T-helper 1 cell treated with Interleukin-12 subunit alpha and Interleukin-12 subunit beta and Interleukin-4 antibody, amounts not matched to agents 30 ng/mL and 1 ng/mL, for 36 hours (primary cell): ENCODE measurements at places on chromosomes 11 and 22. TPM values are rescaled to one million over a fixed set of nuclear protein-coding genes. Genes with fewer than 3 reads are reported as not detected.

Gene OR51B2
- total RNA-seq = not detected in 2 replicates

Gene FAM83F
- 0.27 and 0.49 TPM in 2 replicates for total RNA-seq

Gene BAIAP2L2
- total RNA-seq = 0.61 and 0.78 TPM in 2 replicates

Gene GNAZ
- total RNA-seq = 0.22 TPM in 1 of 2 replicates, not detected in the other

Gene MS4A6E
- not detected in 2 replicates for total RNA-seq

Gene MYBPC3
- total RNA-seq = not detected in 2 replicates

Gene APOA5
- total RNA-seq = not detected in 2 replicates

Gene C22orf31
- total RNA-seq = not detected in 2 replicates

Gene ARFGAP2
- total RNA-seq = 115 and 116 TPM in 2 replicates

Gene SLC15A3
- total RNA-seq = 1.8 and 2.7 TPM in 2 replicates

Gene OR10D3
- not detected in 2 replicates for total RNA-seq

Gene TSGA10IP
- not detected in 2 replicates for total RNA-seq

Gene NTM
- total RNA-seq = not detected in 2 replicates
